ENCODE measurements at places on chromosomes 1 and 21.
A peak's percentile ranks its signal among the peaks of the same experiment; 100 is the strongest.

GRCh38 chr1:147472966-147473732 is 68.2 kb upstream of the BCL9 start:
- DNase-seq, result no peak

GRCh38 chr1:154768456-154769125 is 101.5 kb downstream of the KCNN3 start:
- no peak for DNase-seq

DNA sequence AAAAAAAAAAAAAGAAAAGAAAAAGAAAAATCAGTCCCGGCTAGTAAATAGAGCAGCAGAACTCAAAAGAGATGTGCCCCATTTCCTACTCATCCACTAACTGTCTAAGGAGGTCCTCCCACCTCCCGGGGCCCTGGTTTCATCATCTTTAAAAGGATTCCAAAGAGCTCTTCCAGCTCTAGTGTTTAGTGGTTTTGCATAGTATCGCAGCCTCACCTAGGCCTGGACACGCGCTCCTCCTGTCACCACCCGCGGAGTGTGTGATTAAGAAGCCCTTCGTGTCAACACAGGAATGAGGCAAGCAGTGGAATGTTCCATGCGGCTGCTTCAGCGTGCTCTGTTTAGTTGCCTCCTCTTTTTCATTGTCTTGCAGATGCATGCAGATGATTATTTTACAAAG is 49.0 kb downstream of the LBR start:
- DNase-seq, result no peak

GRCh38 chr1:53359225-53359933 is 31.5 kb upstream of the LRP8 start:
- DNase-seq, result no peak

- no peak for DNase-seq
Observed at GRCh38 chr1:235160383-235160956, 580 bp downstream of the RBM34 start.

DNA sequence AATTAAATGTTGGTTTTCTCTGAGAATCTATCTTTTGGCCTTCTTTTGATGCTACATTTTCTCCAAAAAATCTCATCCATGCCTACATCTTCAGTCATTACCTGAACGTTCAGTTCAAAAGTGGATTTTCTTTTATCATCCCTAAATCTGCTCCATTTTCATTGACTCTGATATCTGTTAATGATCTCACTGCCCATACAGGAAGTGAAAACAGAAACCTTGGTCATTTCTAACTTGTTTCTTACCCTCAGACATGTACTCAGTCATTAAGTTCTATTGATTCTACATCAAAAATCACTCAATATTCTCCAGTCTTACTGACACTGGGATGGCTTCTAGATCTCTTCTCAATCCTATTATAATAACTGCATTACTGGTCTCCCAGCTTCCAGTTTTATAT is 22.7 kb downstream of the PRKACB start:
- peak; percentile 24 for DNase-seq

GRCh38 chr21:46187261-46187660 is 3.0 kb upstream of the SPATC1L start:
- DNase-seq, result no peak

DNA sequence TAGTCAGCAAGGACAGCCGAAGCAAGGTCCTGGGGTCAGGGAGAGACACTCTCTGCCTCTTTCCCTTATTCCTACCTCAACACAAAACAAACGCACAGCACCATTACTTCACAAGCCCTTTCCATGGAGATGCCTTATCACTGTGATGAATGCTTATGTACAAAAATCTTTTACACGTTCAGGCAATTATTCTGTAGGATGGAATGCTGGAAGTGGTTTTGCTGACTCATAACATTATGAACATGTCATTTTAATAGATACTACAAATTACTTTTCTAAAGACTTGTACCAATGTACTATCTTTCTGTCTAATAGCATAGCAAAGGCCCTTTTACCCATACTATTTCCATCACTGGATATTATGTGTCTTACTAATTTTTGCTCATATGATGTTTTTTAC is 98.4 kb downstream of the TTLL7 start:
- no peak for DNase-seq

DNA sequence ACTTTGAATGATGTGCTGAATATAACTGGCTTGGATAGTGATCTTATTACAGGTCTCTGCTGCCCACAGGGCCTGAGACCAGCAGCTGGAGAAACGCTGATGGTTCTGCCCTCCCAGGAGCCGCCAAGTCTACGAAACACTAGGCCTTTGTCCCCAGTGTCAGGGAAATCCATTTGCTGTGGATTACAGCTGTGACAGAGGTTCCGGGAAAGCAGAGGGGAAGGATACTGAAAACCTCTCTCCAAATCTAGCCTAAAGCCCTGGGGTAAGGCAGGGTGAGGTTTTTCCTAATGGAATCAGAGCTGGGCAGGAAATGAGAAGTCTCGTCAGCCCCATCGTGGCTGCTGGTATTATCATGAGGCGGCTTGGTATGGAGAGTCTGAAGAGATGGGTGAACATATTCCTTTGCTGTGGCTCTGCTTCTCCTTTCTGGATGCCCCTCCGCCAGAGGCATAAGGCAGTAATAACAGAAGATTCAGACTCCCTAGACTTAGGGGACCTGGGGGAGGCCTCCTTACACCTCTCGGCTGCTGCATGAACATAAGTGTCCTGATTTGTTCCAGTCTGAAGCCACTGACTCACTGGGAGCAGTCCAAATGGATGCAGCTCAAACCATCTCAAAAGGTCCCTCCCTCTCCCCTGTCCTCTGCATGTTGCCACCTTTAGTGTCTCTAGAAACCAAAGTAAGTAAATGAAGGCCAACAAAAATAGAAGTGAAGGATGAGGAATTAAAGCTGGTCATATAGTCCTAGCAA is 48.1 kb downstream of the PHC2 start:
- no peak for DNase-seq

DNA sequence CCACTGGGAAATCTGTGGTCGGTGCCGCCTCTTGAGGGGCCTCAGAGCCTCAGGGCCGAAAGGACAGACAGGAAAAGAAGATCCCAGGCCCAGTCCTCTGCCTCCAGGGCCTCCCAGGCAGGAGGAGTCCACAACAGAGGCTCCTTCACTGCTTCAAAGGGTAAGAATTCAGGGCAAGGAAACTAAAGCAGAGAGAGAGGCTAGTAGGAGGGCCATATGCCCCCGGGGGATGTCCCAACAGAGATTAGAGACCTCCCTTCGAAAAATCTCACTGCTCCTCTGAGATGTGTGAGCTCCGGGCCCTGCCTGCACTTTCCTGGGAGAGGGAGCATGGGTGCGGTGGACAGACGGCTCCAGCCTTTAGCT is 465.9 kb downstream of the NPHP4 start:
- DNase-seq, result no peak

- no peak for DNase-seq
Observed at GRCh38 chr1:16245476-16246196, 8.7 kb upstream of the CPLANE2 start.

DNA sequence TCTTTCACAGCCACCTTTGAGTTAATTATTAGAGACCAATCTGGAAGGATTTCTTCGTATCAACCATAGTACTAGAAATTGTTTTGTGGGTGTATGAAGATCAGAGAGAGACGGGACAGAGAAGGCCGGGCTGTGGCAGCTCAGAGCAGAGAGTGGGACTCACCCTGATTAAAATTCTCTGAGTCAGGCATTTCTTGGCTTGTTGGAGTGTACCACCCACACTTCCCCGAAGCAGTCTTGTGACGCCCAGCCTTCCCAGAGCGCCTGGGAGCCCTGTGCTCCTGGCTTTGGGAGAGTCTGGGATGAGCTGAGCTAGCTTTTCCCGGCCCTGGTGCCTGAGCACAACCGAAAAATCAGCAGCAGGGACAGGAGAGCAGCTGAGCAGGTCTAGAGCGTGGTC is 19.4 kb downstream of the PLEKHM2 start:
- no peak for DNase-seq

DNA sequence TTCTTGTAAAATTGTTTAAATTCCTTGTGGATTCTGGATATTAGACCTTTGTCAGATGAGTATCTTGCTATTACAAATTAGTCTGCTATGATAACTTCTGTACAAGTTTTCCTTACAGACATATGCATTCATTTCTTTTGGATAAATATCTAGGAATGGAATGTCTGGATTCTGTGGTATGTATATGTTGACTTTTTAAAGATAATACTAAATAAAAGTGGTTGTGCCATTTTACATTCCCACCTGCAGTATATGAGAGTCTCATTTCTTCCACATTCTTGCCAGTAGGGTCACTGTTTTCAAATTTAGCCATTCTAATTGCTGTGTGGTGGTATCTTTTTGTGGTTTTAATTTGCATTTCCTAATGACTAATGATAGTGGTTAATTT is 53.9 kb downstream of the SYDE2 start:
- no peak for DNase-seq

- no peak for DNase-seq
Observed at GRCh38 chr1:43870306-43870705, 63.3 kb upstream of the ARTN start.

GRCh38 chr1:226661965-226662364 is 77.1 kb downstream of the ITPKB start:
- no peak for DNase-seq

- DNase-seq, result peak; percentile 56
Observed at GRCh38 chr1:155078469-155079209, at the start of gene EFNA3. Gene EFNA3, plus strand, starts transcription at chr1:155078837. Its CDS starts 105 bp downstream, at chr1:155078942.

GRCh38 chr1:239448911-239449310 is 62.5 kb downstream of the CHRM3 start:
- DNase-seq, result no peak

GRCh38 chr1:51313268-51313852 is 17.0 kb downstream of the TTC39A start:
- DNase-seq, result no peak

GRCh38 chr1:244322791-244323521 is 128.8 kb downstream of the ADSS2 start:
- DNase-seq, result no peak

DNA sequence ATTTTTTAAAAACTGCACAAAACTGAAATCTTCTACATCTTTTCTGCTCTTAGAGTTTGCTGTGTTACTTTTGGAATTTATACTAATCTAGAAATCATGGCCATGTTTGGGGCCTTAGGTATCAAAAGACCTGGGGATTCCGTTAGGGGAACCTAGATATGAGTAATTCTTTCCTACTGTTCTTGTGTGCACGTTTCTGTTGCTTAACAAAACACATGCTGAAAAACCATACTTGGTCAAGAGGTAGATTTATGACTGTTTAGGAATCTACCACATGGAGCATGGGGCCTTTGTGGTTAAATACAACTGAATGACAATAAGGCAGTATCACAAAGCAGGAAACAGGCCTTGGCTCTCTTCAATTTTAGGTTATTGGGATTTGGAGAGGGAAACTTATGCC is 291.9 kb upstream of the USP25 start:
- DNase-seq, result peak; percentile 84

- no peak for DNase-seq
Observed at GRCh38 chr1:43206600-43207228, 34.6 kb downstream of the CFAP57 start.

GRCh38 chr21:27157097-27157496 is 190.2 kb upstream of the ADAMTS5 start:
- DNase-seq, result no peak

- no peak for DNase-seq
Observed at GRCh38 chr21:44914176-44914874, 6.4 kb downstream of the ITGB2 start.

DNA sequence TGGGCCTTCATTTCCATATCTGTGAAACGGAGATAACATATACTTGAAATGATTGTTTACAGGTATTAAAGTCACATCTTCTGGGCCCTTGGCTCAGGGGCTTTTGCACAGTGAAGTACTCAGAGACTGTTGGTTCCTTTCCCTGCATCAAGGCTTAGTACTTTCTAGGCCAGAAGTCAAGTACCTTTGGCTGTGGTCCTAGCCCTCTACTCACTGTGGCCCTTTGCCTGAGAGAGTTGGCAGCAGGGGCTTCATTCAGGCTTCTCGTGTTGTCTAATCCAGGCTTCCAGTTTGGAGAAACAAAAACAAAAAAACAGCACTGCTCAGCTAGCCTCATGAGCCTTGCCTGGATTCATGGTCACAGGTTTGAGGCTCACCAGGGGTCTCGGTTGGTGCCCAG is 8.1 kb upstream of the DPH2 start:
- DNase-seq, result no peak

- DNase-seq, result no peak
Observed at GRCh38 chr1:56433056-56433577, 146.2 kb downstream of the PLPP3 start.

- no peak for DNase-seq
Observed at GRCh38 chr1:54135436-54136120, 17.2 kb downstream of the CDCP2 start.

DNA sequence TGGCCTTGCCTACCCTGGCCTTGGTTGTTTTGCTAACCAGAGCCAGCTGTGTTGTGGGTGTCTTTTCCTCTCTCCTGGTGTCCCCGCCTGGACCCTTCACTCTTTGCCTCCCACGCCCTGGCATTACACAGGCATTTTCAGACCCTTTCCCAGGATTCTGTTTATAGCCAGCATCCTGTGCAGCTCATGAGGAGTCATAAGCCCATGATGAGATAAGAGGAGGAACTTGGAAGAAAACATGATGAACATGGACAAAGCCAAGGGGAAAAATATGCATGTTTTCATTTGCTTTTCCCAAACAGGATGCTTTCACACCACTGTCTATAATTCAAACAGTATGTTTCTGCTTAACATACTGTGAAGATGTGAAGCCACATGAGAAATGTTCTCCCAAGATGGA is 18.7 kb upstream of the WARS2 start:
- DNase-seq, result no peak

DNA sequence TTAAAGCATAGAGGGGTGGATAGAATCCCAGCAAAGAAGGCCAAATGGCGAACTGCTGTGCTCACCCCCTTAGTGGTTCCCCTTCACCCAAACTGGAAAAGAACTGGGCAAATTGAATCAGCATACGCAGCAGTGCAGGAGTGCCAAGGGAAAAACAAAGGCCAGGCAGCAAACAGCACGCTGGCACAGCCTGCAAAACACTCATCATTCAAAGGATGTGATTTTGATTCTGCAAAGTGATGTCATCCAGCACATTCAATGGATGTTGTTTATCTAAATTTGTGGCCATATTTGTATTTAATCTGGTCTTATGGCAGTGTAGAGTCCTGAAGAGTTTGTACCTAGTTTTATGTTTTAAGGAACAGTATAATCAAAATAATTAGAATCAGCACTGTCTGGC is 71.8 kb upstream of the ECE1 start:
- DNase-seq, result no peak

DNA sequence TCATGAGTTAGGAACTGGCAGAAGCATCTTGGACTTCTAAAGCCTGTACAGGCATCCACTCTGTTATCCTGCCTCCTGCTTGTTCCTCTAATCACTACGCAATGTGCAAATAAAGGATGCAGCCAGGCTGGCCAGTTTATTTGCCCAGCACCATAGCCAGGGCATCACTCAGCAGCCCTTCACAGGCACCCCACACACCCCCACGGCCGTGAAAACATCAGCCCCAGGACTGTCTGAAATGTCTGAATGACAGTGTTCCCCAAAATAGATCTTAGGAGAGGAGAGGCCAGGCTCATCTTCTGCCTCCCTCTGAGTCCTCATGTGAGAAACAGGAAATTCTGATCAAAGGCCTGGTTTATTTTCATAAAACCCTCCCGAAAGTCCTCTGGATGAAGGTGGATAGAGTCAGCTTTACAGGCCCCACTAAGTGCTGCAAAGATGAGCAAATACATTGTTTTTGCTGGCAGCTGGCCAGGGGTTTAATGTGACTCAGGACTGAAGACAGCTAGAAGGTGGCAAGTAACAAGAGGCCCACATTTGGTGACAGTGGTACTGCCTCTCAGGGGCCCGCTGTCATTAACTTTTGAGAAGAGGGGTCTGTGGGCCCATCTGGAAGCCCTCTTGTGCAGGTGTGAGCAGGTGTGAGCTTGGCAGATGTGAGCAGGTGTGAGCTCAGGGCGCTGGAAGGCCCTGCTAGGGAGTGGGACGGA is 32.9 kb downstream of the GRHL3 start:
- no peak for DNase-seq

- DNase-seq, result no peak
Observed at GRCh38 chr21:26599261-26599660, 26.2 kb upstream of the CYYR1 start.
